ENCODE measurements at places on chromosomes 2 and 18.

DNA sequence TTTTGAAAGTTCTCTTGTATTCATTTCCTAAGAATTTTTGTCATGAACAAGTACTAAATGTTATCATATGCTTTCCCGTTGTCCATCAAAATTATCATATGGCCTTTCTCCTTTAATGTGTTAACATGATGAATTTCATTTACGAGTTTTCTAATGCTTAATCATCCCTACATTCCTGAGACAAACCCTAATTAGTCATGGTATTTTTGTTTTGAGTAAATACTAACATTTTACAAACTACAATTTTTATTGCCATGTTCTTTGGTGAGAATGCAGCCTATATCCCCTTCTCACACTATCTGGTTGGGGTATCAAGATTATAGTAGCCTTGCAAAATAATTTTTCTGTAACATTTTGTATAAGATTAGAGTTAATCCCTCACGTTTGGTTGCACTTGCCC, 14.5 kb downstream of the SMAD2 start:
- DNase-seq: no peak

GRCh38 chr2:148603562-148603920, 41.0 kb upstream of the EPC2 start:
- DNase-seq: no peak

DNA sequence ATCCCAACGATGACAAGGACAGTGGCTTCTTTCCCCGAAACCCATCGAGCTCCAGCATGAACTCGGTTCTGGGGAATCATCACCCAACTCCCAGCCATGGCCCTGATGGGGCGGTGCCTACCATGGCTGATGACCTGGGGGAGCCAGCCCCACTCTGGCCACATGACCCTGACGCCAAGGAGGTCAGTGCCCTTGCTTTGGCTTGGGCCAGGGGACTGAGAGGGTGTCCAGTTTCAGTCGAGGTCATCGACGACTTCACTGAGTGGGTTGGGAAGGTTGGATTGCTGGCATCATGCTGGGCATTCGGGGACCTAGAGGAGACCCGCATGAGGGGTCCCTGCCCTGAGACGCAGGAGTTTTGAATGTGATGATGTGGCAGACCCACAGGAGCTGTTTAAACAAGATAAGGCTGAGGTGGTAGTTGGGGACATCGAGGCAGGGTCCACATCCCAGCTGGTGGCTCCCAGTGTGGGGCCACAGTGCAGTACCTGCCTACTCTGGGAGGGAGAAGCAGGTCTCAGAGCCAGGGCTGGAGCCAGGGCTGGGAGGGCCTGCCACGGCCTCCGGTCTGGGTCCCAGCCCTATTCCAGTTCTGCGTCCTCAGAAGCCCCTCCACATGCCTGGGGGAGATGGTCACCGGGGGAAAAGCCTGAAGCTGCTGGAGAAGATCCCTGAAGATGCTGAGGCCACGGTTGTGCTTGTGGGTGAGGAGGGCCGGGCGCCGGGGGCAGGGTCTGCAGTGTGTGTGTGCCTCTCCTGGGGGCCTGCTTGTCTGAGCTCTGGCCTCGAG, 6.0 kb downstream of the SLC4A3 start:
- DNase-seq: no peak

DNA sequence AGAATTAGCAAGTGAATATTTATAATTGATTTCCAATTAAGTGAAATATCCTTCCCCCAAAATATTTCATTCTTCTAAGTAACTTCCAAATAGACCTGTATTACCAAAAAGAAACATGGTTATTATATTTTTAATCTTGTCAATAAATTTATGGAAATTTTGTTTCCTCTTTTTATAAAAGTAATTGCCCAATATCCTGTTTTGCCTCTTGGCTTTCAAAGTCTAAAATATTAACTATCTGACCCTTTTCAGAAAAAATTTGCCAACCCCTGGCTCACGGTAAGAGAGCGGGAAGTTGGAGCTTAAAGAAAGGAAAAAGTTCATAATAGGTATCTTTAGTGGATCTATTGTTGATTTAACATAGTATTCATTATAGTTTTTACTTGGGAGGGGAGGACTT, 20.4 kb upstream of the SANBR start:
- no peak for DNase-seq

- DNase-seq: no peak
These were observed 79.6 kb upstream of the LCLAT1 start for GRCh38 chr2:30367232-30368070.

GRCh38 chr18:1392865-1393734, 488.4 kb downstream of the ADCYAP1 start:
- DNase-seq: no peak

DNA sequence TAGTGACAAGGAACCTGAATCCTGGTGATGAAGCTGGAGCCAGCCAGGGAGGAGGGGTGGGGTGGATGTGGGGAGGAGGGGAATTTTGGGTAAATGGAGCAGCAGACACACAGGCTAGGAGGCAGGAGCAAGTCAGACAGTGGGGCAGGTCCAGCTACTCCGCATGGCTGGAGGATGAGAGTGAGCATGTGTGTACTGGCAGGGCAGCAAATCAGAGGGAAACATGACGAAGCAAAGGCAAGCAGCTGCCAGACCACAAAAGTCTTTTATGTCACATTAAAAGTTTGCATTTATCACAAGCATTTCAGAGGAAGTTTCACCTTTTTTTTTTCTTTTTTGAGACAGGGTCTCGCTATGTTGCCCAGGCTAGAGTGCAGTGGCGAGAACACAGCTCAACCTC, 11.9 kb upstream of the KIDINS220 start:
- no peak for DNase-seq

GRCh38 chr2:234488486-234488885, 8.4 kb downstream of the ARL4C start:
- no peak for DNase-seq

DNA sequence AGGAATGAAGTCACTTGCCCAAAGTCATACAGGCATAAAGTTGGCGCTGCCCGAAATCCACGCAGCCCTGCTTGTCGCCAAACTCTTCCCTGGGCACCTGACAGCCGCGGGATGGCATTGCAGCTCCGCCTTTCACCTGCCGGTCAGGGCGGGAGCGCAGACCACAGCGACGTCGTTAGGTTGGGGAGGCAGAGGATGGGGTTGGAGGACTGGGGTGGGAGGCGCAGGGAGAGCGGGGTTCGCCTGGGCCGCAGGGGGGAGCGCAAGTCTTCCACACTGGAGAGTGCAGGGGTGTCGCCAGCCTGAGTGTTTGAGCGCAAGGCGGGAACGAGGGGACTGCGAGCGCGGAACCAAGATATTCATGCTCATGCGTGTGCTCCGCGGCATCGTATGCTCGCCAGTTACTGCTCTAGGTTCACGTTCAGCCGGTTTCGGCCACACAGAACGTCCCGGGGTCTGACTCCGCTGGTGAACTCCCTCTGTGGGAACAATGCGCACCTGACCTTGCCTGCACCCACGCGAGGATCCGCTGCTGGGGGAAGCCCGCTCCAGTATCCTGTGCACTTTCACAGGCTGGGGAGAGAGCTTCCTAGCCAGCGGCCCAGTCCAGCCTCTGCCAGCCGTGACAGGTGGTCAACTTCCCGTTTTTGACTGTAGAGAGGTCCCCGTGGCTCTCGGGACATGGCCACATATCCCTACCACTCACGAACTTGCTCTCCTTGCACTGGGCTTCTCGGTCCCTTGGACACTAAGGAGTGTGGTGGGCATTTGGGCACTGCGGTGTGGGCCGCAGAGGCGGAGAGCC, 767 bp upstream of the NPPC start:
- peak; percentile 48 for DNase-seq

Data from RPMI8226 (cell line).